ENCODE measurements at places on chromosomes 13 and 19.

GRCh38 chr13:71306821-71307220 is 560.2 kb downstream of the DACH1 start:
- DNase-seq, result no peak

- DNase-seq, result peak; percentile 90
Observed at GRCh38 chr19:38850436-38850975, 720 bp upstream of the HNRNPL start.

DNA sequence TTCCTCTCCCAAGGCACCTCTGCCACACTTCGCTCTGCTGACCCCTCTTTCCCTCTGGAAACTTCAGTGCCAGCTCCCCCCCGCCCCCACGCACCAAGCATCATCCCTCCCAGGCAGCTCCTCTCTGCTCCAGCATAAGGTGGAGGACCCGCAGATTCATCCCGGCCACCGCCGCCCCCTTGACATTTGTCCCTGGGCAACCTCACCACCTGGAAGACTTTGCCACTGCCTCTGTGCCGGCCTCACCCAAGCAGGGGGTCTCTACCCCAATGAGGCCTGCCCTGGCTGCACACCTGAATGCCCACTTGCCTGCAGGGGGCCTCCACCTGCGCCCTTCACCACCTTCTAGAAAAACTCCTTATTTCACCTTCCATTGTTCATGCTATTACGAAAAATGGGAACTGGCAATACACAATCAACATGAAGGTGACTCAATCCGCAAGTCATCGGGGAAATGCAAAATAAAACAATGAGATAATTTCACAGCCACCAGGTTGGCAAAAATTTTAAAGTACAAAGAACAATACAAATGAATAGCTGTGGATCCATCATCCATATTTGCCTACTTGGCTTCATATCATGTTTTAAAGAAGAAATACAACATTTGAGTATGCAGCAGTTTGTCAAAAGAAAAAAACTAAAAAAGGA is 21.9 kb downstream of the CCNE1 start:
- no peak for DNase-seq

- DNase-seq, result no peak
Observed at GRCh38 chr13:44128552-44129001, 245.0 kb upstream of the SERP2 start.

- no peak for DNase-seq
Observed at GRCh38 chr13:35923347-35923746, 207.8 kb downstream of the DCLK1 start.

DNA sequence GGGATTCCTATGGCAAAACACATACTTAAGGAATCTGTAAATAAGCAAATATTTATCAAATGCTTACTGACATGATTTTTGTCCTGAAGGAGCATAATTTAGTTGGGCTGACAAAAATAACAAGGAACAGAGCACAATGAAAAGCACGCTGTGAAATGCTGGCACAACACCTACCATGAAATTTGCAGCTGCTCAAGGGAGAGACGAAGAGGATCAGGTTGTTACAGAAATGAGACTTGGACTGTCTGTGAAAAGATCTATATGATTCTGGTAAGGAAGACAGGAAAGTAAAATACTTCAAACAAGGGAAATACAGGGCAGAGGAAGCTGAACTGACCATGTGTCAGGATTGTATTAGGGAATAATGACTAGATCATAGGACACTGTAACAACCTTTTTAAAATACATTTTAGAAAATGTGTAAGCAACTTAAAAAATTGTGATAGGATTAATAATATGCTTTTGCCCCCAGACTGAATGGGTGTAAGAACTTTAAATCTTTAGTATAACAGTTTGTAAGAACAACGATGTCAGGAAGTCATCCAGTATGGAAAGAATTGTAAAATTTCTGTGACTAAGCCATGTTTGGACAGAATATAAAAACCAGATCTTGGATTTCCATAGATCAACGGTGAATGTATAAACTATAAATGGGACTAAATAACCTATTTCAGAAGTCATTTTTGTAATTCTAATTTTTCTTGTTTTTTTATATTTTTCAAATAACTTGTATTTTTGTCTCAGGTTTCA is 1556.0 kb downstream of the EFNB2 start:
- no peak for DNase-seq

Data from D341Med (cell line).